GM12892 (cell line): ENCODE measurements at places on chromosomes 1 and 21.

GRCh38 chr1:24318615-24319311, 394 bp upstream of the GRHL3 start:
- no peak for DNase-seq

GRCh38 chr1:17582124-17582774, 42.8 kb downstream of the ARHGEF10L start:
- no peak for DNase-seq

DNA sequence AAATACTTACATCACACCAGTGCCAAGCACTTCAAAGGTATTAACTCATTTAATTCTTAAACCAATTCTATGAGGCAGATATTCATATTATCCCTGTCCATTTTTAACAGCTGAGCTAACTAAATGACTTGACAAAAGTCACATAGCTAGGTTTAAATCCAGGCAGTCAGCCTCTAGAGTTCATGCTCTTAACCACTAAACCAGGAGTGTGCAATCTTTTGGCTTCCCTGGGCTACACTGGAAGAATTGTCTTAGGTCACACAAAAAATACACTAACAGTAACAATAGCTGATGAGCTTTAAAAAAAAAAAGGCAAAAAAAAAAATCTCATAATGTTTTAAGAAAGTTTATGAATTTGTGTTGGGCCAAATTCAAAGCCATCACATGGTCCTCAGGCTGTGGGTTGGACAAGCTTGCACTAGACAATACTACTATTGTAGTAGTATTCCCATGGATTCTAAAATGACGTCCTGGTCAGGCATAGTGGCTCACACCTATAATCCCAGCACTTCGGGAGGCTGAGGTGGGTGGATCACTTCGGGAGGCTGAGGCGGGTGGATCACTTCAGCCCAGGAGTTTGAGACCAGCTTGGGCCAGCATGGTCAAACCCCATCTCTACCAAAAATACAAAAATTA, 10.0 kb downstream of the UBR4 start:
- no peak for DNase-seq

DNA sequence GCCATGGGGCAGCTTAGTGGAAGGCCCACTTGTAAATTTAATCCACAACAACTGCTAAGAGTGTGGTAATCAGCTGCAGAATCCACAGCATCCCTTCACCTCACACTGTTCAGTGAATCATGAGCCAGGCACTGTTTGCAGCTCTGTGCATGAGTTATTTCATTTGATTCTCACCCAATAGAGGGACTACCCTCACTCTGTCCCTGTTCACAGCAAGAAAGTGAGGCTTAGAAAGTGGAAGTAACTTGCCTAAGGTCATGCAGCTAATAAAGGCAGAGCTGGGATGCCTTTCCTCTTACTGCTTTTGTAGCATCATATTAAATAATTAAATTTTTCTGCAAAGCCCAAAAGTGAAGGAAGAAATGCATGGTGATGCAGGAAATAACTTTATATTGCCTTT, 346.5 kb upstream of the PLD5 start:
- DNase-seq: no peak

DNA sequence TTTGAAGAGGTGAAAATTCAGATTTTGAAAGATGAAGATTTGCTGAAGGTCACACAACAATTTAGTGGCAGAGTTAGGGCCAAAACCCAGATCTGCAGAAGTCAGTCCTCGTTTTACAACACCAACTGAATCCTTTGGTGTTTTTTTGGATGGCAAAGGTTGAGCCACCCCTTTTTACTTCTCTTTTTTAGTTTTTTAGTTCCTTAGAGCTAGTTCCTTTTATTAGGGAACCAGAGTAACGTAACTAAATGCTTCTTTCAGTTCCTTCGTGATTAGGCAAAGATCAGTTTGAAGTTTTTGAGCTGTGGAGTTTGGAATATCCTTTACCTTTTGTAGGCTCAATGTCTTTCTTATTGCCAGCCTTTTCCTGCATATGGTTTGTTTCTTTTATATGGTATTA, 67.9 kb upstream of the ARID1A start:
- DNase-seq: no peak

GRCh38 chr1:49416758-49417157, 607.0 kb downstream of the AGBL4 start:
- no peak for DNase-seq

DNA sequence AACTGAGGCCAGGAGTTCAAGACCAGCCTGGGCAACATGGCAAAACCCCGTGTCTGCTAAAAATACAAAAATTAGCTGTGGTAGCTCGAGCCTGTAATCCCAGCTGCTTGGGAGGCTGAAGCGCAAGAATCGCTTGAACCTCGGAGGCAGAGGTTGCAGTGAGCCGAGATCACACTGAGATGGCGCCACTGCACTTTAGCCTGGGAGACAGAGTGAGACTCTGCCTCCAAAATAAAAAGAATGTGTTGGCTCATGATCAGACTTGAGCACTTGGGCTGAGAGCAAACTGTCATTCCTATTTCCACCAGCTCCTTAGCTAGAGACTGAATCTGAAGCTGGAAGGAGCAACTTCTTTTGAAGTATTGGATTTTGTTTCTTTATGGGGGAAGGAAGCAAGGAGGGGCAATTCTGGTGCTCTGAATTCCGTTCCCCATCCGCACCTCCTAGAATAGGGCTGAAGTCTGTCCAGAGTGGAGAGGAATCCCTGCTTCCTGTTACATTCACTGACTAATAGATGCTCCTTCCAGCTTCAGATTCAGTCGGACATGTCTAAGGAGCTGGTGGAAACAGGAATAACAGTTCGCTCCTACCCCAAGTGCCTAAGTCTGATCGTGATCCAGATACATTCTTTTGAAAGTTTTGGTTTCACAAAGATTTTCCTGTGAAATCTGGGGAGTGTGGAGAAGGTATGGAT, 3.8 kb downstream of the ZNF672 start:
- DNase-seq: no peak

GRCh38 chr1:164617377-164618201, 58.6 kb downstream of the PBX1 start:
- no peak for DNase-seq

GRCh38 chr1:91885213-91885715, 687 bp downstream of the TGFBR3 start:
- peak; percentile 21 for DNase-seq

GRCh38 chr1:86192417-86192816, 35.8 kb upstream of the COL24A1 start:
- DNase-seq: no peak

DNA sequence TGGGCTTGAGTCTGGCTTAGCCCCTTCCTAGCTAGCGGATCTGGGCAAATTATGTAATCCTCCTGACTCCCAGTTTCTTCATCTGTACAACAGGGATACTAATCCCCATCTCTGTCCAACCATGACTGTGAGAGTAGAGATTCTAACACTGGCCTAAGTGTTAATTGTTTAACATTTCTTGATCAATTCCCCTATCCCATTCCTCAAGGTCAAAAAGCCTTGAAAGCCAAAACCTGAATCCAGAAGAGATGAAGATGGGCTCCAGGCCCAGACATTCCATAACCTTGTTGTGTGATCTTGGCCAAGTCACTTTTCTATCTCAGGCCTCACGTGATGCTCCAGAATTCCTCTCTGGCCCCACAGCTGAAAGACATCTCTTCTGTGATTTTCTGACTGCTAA, 18.8 kb upstream of the PHLDA3 start:
- no peak for DNase-seq

DNA sequence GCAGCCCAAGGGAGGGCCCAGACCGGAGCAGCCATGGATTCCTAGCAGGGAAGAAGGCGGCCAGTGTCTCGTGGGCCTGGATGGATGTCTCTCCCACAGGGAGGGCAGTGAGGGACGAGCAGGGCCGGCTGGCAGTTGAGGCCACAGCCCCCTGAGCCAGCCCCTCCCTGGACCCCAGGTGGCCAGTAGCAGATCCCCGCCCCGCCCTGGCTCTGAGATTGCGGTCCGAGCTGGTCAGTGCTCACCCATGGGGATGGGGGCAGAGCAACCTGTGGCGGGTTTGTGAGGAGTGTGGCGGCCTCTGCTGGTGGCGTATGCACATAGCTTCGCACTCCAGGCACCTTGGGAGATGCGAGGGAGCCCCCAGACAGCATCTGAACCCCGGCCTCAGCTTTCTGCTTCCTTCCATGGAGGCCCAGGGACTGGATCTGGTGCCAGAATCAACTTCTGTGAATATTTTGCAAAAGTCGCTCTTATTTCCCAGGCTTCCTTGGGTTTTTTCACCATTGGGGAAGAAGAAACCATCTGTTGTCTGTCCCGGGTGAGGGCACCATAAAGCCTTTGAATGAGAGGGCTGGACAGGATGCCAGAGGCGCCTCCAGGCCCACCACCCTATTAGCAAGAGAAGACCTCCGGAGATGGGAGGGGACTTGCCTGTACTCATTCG, 8.4 kb upstream of the KCNN3 start:
- DNase-seq: peak; percentile 79

DNA sequence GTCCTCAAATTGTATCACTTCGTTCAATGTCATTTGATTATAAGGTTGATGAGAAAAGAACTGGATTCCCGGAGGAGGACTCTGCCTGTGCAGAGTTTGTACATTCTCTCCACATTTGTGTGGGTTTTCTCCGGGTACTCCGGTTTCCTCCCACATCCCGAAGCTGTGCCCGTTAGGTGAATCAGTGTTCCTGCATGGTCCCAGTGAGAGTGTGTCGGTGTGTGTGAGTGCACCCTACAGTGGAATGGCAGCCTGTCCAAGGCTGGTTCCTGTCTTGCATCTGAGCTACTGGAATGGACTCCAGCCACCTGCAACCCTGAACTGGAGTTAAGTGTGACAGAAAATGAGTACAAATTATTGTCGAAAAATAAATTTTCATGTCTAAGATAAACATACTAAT, 92.2 kb upstream of the KCTD3 start:
- no peak for DNase-seq

- no peak for DNase-seq
Observed at GRCh38 chr1:182955596-182956588, 2.9 kb upstream of the SHCBP1L start.

- no peak for DNase-seq
Observed at GRCh38 chr1:59291561-59291960, 5.3 kb upstream of the FGGY start.

DNA sequence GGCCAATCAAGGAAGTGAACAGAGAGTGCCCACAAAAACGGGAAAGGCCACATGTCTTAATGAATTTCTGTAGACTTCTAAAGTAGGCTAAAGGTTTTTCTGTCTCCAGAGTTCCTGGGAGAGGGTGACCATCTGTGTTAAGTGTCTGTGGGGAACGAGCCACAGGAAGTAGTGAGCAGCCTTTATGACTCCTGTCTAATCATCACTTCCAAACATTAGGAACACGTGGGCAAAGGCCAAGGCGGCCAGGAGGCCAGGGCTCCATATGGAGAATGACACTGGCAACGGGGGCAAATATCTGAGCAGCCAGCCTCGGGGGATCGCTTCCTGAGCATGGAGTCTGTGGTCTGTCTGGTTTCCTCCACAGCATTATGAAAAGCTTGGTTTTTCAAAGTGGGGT, 7.1 kb downstream of the FAM89A start:
- no peak for DNase-seq

- DNase-seq: no peak
Observed at GRCh38 chr1:185560760-185561159, 173.4 kb upstream of the HMCN1 start.

- no peak for DNase-seq
Observed at GRCh38 chr1:37055631-37056030, 21.3 kb upstream of the GRIK3 start.

DNA sequence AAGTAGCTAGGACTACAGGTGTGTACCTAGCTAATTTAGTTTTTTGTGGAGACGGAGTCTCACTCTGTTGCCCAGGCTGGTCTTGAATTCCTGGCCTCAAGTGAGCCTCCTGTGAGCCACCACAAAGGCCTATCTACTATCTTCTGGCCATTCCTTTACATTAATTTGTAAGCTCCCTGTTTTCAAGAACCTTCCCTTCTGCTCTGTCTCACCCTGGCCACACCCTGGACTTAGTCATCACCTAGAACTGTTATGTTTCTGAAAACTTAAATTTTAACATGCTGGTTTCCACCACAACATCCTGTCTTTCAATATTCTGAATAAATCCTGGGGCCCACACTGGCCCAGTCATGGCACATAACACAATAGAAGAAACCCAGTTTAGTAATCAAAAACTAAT, 4.9 kb upstream of the B4GALT3 start:
- DNase-seq: no peak

DNA sequence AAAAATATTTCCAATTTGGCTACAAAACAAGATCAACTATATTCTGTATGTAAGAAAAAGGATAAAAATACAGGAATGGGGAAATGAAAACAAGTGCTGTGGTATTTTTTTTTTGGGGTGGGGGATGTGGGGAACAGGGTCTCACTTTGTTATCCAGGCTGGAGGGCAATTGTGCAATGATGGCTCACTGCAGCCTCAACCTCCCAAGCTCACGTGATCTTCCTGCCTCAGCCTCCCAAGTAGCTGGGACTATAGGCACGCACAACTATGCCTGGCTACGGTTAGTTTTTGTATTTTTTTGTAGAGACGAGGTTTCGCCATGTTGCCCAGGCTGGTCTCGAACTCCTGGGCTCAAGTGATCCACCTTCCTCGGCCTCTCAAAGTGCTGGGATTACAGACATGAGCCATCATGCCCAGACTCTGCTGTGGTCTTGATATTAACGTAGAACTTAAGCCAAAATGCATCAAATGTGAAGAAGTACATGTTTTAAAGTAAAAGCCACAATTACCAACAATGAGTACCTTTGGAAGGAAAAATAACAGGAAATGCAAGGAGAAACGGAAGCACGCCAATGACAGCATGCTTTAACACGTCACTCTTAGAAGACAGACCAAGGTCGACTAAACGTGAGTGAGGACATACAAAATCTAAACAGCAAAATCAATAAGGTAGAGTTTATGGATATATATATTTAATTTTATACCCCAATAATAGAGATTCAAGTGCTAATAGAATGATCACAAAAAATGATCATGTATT, 8.8 kb upstream of the ABCB10 start:
- no peak for DNase-seq

- DNase-seq: no peak
Observed at GRCh38 chr1:172041102-172041501, 199.8 kb downstream of the DNM3 start.

- DNase-seq: no peak
Observed at GRCh38 chr1:234313171-234313570, 60.1 kb upstream of the COA6 start.

- DNase-seq: no peak
Observed at GRCh38 chr1:89322402-89322801, 41.5 kb upstream of the GBP6 start.

DNA sequence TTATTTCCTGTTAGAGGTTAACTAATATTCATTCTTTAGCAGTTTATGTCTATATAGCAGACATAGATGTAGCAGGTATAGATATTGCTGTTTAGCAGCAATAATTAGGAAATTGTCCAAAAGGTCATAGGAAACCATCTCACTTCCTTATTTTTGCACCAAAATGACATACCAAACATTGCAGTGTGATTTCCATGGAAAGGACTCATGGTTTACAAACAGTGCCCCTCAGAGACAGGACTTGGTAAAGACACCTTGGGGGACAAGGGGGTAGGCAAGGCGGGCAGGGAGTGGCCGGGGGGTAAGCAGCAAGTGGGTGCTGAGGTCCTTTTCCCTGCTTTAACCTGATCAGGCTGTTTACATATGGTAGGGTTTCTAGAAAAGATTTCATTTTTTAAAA, 30.5 kb downstream of the BATF3 start:
- DNase-seq: no peak
